Fibroblast of skin of right biceps (primary cell): ENCODE measurements at places on chromosomes 16 and 17.

DNA sequence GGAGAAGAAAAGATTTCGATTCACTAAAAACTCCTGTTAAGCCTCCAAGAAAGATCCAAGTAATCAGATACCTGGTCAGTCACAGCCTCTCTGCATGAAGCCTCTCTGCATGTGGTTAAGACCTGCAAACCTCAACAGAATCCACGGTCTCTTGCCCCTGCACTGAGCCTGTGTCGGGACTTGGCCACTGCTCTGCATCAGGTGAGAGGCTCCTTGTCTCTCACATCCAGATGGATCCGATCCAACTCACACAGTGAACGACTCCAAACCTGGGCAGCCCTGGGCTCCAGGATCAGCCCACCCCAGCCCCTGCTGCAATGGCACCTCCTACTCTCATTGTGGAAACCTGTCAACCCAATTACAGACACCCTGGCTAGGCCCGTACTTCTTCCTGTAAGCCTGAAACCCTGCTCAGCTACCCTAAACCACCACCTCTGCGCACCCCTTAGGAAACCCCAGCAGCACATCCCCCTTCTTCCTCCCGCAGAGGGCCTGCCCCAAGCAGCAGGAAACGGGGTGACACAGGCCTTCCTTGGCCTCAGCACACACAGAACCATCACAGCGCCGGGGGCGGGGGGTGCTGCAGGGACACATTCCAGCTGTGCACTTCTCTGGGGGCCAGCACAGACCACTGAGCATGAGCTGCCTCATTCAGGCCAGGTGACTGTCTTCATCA, 129.5 kb downstream of the ANKRD11 start:
- no peak for DNase-seq

DNA sequence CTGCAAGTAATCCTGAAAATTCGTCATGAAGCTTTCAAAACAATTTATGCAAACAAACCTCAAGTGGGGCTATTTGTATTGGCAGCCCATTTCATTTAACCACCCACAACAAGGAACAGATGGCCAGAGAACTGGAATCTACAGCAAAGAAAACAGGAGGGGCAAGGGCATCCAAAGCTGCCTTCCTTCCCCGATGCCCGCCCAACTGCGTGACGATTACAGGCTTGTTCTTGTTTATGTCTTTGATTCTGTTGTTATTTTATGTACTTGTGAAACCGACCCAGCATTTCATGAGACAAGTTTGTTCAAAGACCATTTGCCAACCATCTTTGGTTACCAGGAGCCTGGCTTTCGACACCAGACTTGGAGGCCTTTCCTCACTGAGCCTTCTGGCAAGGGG, 59.1 kb upstream of the IRX6 start:
- peak; percentile 21 for DNase-seq

DNA sequence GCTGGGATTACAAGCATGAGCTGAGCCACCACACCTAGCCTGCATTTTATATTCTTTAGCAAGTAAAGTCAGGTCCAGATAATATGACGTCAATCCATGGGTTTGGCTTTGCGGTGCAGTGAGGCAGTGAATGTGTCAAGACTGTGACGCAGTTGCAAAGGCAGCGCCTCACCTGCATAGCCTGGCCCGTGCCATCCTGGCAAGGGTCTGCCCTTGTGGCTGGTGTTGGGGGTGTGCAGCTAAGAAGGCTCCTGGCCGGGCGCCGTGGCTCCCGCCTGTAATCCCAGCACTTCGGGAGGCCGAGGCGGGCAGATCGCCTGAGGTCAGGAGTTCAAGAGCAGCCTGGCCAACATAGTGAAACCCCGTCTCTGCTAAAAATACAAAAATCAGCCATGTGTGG, 7.0 kb downstream of the PDF start:
- no peak for DNase-seq

GRCh38 chr17:61361084-61361483, 38.6 kb upstream of the TBX2 start:
- DNase-seq = peak; percentile 85

GRCh38 chr17:9968008-9968407, 62.9 kb upstream of the RCVRN start:
- DNase-seq = no peak

GRCh38 chr17:6996256-6997011, 585 bp downstream of the ALOX12 start:
- no peak for DNase-seq

GRCh38 chr17:40075201-40075941, 12.6 kb downstream of the THRA start:
- DNase-seq = peak; percentile 55

DNA sequence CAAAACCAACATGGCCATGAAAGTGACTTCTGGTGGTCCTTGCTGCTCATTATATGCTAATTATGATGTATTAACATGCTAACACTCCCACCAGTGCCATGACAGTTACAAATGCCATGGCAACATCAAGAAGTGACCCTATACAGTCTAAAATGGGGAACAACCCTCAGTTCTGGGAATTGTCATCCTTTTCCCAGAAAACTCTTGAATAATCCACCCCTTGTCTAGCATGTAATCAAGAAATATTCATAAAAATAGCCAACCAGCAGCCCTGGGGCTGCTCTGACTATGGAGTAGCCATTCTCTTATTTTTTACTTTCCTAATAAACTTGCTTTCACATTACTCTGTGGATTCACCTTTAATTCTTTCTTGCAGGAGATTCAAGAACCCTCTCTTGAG, 35.9 kb downstream of the DNAJA2 start:
- DNase-seq = no peak

GRCh38 chr17:59298521-59298920, 32.9 kb upstream of the YPEL2 start:
- peak; percentile 42 for DNase-seq

GRCh38 chr16:15769239-15769638, 87.6 kb downstream of the MYH11 start:
- DNase-seq = no peak

DNA sequence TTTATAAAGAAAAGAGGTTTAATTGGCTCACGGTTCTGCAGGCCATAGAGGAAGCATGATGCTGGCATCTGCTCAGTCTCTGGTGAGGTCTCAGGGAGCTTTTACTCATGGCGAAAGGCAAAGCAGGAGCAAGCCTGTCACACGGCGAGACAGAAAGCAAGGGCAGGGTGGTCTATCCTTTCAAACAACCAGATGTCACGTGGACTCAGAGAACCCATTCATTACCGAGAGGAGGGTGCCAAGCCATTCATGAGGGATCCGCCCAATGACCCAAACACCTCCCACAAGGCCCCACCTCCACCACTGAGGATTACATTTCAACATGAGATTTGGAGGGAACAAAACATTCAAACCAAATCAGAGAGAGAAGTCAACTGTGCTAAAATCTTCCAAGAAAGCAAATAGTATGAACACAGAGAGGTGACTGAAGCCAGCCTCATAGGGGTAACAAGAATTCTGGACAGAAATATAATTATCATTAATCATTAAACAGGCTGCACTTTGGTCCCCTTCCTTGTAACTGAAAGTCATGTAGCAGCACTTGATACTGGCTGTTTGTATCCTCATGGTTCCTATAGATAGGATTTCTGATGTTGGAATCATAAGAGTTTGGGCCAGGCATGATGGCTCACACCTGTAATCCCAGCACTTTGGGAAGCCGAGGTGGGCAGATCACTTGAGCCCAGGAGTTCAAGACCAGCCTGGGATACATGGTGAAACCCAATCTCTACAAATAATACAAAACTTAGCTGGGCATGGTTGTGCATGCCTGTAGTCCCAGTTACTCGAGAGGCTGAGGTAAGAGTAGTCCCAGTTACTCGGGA, 52.5 kb upstream of the B4GALNT2 start:
- no peak for DNase-seq

DNA sequence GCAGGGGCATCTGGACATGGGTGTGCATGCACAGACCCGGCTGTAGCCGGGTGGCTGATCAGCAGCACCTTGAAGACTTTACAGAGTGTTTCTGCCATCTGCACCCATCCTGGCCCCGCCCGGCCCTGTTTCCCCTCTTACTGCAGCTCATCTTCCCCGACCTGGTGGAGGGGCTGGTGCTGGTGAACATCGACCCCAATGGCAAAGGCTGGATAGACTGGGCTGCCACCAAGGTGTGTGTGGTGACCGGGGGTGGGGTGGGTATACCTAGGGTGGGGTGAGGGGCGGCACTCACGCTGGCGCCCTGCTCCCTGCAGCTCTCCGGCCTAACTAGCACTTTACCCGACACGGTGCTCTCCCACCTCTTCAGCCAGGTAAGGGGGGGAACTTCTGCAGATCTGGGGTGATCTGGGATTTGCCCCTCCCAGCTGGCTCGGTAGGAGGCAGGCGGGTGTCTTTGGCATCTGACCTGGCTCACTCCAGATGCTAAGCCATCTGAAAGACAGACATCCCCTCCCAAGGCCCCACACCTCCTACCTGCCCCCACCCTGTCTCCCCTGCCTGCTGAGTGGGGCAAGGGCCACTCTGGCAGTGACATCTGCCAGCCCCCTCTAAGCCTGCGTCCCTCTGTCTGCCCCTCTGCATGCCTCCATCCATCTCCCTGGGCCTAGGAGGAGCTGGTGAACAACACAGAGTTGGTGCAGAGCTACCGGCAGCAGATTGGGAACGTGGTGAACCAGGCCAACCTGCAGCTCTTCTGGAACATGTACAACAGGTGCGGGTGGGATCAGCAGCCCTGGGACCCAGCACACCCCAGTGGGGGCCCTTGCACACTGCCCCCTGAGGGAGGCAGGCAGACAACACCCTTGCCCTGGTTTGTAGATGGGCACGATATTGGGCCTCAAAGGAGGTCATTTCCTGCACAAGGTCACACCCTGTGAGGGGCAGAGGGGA, 6.6 kb downstream of the NDRG4 start:
- no peak for DNase-seq

DNA sequence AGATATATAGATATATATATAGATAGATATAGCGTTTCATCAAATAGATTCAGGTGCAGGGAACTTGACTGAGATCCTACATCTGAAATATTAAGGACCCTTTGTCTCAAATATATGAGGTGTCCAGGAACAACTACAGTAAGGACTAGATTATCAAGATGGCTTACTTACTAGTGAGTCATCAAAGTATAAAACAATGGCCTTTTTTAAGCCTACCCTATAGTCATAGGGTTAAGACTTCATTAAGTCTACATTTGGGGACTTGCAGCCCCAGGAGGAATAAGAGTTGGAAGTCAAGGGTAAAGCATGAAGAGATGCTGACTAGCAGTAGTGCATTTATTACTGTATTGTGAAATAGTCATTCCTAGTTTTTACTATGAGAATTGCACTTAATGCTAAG, 1023.4 kb downstream of the CDH11 start:
- DNase-seq = no peak

DNA sequence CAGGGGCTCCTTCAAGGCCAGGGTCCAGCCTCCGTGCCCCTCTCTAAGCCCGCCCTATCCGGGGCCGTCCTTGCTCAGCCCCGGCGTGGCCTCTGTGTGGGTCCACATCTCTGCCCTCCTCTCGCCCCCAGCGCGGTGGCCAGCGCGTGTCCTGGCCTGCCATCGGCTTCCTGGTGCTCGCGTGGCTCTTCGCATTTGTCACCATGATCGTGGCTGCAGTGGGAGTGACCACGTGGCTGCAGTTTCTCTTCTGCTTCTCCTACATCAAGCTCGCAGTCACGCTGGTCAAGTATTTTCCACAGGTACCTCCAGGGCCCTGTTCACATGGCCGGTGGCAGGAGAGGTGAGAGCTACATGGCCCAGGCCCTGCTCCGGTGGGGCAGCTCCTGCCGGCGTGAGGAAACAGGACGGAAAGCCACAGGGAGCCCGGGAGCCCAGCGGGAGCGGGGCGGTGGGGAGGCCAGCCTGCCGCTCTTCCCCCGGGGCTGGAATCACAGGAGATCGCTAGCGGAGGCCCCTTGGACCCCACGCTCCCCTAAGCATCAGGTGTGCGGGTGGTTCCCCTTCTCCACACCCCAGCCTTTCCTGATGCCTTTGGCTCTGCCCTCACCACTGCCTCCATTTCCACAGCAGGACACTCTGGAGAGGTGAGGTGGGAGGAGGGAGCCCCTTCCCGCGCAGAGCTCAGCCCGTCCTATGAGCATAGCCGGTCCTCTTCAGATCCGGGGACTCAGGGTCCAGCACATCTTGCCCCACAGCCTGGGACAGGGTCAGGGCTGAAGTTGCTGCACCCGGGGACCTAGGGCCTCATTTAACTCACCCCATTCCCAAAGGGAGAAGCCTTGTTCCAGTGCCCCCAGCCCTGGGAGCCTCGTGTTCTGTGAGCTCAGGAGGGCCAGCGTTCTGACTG, 10.2 kb downstream of the TAX1BP3 start:
- no peak for DNase-seq

DNA sequence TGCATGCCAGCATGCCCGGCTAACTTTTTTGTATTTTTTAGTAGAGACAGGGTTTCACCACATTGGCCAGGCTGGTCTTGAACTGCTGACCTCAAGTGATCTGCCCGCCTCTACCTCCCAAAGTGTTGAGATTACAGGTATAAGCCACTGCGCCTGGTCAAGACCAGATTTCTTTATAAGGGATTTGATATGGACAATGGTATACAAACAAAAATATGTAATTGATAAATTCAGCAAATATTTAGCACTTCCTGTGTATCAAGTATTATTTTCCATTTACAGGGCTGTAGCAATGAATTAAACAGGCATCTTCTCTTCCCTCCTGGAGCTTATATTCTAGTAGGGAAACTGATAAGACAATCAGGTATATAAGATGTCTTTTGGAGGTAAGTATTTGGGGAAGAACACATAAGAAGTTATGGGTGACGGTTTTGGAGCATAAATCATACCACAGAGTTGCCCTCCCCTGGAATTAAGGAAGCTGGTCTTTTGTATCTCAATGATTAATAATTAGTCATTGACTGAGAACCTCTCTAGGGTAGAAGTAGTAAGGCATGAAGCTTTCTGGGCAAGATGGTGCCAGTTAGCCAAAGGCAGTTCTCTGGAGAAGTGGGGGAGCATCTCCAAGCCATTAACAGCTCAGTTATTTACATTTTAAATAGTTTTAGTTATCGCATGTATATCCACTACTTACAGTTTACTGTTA, 35.8 kb downstream of the TANC2 start:
- no peak for DNase-seq

DNA sequence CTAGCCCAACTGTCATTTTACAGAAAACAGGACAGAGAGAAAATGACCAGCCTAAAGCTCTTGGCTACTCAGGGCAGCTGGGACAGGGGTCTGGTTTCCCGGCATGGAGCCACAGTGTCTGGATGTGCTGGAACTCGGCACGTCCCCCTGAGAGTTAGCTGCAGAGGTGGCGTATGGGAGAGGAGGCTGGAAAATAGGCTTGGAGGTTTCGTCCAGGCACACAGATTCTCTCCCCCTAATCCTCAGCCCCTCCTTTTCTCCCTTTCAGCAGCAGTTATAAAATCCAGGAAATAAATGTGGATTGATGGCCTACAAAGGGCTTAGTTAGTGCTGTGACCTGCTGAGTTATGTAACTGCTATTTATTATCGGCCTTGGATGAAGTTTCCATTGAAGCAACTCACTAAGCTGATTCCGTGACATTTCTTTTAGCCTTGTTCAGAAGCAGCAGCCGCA, 89.5 kb upstream of the TOB1 start:
- no peak for DNase-seq
